ENCODE measurements at places on chromosomes 5 and 9. TPM values are rescaled to one million over a fixed set of nuclear protein-coding genes. Genes with fewer than 3 reads are reported as not detected.

SLC26A2 gene
- total RNA-seq, result 135 TPM

MSMP gene
- not detected for total RNA-seq

TRIP13 gene
- total RNA-seq, result 5.9 TPM

FAT2 gene
- 0.58 TPM for total RNA-seq

MAST4 gene
- total RNA-seq, result 33.2 TPM

CYLC2 gene
- total RNA-seq, result not detected

PRRX2 gene
- total RNA-seq, result 0.87 TPM

ADAMTS2 gene
- total RNA-seq, result 34.5 TPM

SPZ1 gene
- total RNA-seq, result not detected

SPEF2 gene
- total RNA-seq, result 10.3 TPM

COL15A1 gene
- total RNA-seq, result 32.2 TPM

- no peak for DNase-seq
Observed at GRCh38 chr5:10235350-10235749, 14.3 kb downstream of the ATPSCKMT start.

DNA sequence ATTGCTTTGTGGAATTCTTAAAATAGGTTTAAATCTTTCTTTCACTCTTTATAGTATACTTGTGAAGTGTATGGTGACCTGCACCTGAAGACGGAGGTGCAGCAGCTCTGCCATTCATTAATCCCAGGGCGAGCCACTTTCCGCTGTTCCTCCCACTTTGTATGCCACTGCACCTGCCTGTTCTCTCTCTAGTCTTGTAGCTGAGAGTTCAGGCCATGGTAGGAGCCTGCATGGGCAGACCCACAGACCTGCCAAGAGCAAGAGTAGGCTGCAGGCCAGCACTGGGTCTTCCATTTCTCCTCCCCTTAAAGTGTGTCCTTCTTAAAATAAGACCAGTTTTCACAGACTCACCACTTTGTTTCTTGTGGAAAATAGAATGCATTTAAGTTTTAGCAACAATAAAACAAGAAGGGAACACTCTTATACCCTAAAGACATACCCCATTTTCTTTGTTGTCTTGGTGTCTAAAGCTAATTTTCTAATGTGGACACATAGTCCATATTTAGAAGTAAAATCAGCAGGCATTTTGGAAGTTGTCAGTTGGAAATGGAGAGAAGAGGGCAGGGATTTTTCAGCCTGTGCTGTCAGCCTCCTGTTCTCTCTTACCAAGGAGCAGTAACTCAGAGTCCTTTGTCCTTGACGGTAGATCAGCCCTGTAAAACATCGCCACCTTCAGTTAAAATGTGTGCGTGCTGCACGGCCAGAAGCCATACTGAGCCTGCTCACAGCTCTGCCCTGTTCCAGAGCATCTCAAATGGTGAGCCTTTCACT lies 103.2 kb downstream of the SNCAIP start:
- DNase-seq, result peak; percentile 49

GRCh38 chr5:56819060-56819881 lies 3.9 kb downstream of the MAP3K1 start:
- peak; percentile 53 for DNase-seq

DNA sequence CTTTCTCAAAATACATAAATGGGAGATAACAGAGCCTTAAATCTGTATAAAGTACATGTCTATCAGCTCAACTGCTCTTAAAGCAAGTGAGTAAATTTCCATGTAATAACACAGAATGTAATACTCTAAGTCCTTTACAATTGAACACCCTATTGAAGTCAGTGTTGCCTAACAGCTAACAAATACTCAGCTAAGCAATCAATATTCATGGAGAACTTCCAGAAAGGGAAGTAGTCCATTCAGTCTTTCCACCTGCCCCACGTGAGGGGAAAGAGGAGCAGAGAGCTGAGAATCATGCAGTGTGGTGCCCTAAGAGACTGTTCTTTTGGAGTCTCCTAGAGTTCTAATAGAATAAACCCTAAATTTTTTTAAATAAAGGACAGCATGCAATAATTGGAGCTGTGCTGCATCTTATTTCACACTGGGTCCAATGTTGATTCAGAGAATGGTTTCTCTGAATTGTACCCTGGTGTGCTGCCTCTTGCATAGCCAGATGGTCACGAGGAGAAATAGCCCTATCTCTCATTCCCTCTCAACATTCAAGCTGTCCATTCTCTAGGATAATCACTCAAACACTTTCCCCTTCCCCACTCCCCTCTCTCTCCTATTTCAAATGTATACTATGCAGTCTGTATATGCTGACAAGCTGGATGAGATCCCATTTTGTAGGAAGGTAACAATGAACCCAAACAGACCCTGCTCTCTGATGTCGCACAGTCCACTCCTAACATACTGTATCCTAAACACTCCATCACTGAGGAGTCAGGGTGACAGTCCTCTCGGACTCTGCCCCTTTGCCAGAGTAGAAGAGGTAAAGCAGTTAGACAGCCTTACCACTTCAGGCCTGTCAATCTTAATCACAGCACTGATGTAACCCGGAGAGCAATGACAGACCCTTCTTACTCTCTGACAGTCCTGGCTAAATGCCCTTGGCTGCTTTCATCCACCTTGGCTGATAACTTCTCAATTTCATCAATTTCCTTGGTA lies 134.8 kb downstream of the EPB41L4A start:
- DNase-seq, result no peak

GRCh38 chr5:179292681-179293635 lies 52.3 kb downstream of the ADAMTS2 start:
- DNase-seq, result no peak

- DNase-seq, result no peak
Observed at GRCh38 chr9:28491121-28491520, 917.8 kb upstream of the C9orf72 start.

GRCh38 chr9:123131993-123132392 lies 98.5 kb downstream of the GPR21 start:
- DNase-seq, result no peak

- no peak for DNase-seq
Observed at GRCh38 chr9:96020792-96021550, 145.5 kb downstream of the ERCC6L2 start.

DNA sequence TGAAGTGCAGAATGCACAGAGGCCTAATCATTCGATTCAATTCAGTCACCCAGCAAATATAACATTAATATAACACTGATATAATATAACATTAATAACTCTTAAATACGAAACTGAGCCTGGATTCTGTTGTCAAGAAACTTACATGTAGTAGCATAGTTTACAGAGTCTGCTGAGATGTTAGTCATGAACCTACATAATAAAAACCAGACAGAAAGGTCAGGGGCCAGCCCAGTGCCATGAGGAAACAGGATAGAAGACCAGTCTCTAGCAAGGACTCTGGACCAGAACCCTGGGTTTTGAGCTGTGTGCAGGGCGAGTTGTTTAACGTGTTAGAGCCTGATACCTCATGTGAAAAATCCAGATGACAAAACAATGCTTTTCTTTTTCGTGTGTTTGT lies 234.7 kb downstream of the NR2F1-AS1 start:
- DNase-seq, result no peak

DNA sequence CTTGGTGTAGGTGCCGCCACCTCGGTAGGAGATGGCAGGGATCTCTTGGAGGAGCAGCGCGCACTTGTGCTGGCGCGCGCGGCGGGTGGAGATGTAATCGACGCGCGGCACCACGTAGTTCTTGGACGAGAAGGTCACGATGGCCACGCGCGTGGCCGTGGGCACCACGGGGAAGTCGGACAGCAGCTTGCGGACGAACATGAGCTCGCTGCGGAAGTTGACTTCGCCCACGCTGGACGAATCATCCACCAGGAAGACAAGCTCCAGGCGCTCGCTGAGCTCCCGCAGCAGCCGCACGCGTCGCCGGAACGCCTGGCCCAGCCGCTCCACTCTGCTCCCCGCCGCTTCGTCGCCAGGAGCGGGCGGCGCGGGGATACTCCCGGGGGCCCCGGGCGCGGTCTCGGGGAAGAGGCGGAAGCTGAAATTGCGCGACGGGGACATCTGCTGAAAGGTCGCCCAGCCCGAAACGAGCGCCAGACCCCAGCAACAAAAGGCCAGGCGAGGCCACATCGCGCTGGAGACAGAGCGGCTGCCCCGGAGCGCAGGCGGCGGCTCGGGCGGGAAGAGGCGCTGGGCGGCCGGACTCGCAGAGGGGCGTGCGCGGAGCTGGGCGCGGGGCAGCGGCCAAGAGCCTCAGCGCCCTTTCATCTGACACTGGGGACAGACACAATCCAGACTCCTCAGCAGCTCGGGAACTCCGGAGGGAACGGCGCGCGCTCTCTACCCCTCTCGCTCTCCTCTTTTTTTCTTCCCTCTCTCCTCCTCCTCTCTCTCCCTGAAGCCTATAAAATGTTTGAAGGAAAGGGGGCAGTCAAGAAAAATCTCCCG lies at the start of gene SVEP1:
TSS of gene SVEP1 (minus strand) at position 708 of the 828 bp plus-strand sequence. CDS start at position 510, 198 bp downstream.
- DNase-seq, result no peak

DNA sequence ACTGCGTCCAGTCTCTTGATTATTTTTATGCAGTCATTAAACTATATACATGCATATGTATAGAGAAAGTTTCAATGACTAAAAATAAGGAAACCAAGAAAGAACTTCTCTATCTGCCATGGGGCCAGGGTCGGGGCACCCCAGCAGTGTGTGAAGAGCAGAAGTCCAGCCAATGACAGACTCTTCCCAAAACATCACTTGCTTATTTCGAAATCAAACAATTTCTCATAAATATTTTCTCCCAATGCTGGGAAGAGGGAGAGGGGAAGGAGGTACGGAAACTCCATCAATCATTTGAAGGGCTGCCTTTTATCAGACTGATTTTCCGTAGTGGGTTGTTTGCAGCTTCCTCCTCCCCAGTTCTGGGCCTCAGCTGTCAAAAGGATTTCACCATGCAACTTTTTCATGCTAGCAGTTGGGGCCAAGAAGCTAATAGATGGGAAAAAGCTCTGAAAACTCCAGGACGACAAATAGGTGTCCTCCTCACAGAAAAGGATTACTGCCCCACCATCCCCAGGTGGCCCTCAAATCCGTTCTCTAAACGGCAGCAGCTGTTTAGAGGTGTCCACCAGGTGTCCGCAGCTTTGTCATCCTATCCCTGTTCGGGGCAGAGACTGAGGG lies 617 bp upstream of the FPGS start:
- no peak for DNase-seq

DNA sequence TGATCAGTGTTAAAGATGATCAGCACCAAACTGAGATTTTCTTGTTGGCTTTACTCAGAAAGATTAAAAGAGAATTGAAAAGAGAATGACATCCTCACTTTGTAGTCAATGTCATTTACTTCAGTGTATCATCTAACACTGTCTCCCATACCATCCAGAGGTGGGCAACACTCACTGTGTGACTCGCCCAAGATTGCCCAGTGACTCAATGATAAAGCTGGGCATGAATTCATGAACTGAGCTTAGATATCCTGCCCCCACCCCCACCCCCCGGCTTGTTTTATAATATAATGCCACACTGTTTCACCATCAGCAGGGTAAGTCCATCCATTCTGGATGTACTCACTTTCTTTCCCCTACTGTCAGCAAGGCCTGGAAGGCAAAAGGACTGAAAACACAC lies 242.2 kb downstream of the FAM114A2 start:
- DNase-seq, result no peak

Measured in stomach (tissue), 19 donors.